Fibroblast of skin of right quadriceps (primary cell): ENCODE measurements at places on chromosomes 16 and 17.
A peak's percentile ranks its signal among the peaks of the same experiment; 100 is the strongest.

GRCh38 chr17:37384560-37385149 is 8.9 kb downstream of the C17orf78 start:
- no peak for DNase-seq

- peak; percentile 46 for DNase-seq
These were observed 32.7 kb downstream of the CDK5RAP3 start for GRCh38 chr17:48003417-48004151.

- DNase-seq = no peak
These were observed 166.4 kb downstream of the TANC2 start for GRCh38 chr17:63132459-63132911.

GRCh38 chr16:71480956-71481355 is 8.2 kb downstream of the ZNF19 start:
- DNase-seq = no peak

GRCh38 chr16:68090130-68090529 is 5.0 kb downstream of the NFATC3 start:
- no peak for DNase-seq

DNA sequence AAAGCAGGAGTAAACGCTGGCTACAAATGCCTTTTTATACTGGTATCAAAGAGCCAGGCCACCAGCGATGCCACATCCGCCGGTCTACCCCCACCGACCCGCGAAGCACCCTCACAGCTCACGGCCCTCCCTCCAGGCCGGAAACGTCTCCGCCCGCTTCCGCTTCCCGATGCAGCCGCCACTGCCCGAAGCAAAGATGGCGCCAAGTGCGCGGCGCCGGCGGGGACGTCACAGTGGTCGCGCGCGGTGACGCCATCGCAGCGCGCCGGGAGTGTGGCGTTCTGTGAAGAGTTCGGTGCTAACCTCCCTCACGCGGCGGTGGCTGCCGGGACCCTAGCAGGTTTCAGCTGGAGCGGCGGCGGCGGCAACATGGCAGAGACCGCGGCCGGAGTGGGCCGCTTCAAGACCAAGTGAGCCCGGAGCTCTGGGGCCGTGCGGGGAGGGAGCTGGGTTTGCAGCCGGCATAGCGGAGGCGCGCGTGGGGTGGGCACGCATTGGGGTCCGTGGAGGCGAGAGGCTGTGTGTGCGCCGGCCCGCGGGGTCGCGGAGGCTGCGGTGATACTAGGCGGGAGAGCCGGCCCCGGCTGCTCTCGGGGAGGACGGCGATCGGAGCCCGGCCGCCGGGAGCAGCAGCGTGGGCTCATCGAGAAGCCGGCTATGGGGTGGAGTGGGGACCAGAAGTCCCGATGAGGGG is at the start of gene TBL3:
TBL3 (plus strand) TSS at position 258 of the 694 bp plus-strand sequence; CDS start at position 370, 112 bp downstream.
- DNase-seq = peak; percentile 96

- DNase-seq = peak; percentile 61
These were observed 417.6 kb upstream of the DYNLRB2 start for GRCh38 chr16:80123189-80123588.

- DNase-seq = no peak
These were observed 3.7 kb upstream of the BRIP1 start for GRCh38 chr17:61867033-61867432.

DNA sequence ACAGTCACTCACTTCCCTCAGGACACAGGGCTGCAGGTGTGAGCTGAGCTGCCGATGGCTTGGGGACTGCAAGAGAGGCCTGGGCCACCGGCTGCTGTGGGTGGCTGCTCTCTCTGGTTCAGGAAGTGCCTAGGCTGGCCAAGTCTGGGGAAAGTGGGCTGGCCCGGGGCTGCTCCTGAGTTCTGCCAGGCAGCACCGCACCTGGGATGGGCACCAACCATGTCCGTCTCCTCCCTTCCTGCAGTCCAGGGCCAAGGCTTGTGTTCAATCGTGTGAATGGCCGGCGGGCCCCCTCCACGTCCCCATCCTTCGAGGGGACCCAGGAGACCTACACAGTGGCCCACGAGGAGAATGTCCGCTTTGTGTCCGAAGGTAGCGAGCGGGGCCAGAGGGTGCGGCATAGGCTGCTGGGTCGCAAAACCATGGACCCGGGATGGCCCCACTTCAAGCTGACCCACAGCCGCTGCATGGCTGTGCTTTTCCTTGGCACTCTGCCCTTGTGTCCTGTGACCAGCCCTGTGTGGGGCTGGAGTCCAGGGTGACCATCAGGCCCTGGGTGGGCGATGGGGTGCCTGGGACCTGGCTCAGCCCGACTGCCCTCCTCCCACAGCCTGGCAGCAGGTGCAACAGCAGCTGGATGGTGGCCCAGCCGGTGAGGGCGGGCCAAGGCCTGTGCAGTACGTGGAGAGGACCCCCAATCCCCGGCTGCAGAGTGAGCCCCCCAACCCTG is 1.8 kb upstream of the WDR90 start:
- no peak for DNase-seq
